Activated CD4-positive, alpha-beta memory T cell treated with anti-CD3 and anti-CD28 coated beads, Interleukin-2, amount 10 ng/mL, durations not matched to agents 7 days and 5 days (primary cell): ENCODE measurements at places on chromosomes 4 and X. TPM values are rescaled to one million over a fixed set of nuclear protein-coding genes. Genes with fewer than 3 reads are reported as not detected.

ETDA gene
- not detected for total RNA-seq

HSFX2 gene
- not detected for total RNA-seq

MRPL1 gene
- total RNA-seq, result 25.4 TPM

KLB gene
- total RNA-seq, result not detected

DNA sequence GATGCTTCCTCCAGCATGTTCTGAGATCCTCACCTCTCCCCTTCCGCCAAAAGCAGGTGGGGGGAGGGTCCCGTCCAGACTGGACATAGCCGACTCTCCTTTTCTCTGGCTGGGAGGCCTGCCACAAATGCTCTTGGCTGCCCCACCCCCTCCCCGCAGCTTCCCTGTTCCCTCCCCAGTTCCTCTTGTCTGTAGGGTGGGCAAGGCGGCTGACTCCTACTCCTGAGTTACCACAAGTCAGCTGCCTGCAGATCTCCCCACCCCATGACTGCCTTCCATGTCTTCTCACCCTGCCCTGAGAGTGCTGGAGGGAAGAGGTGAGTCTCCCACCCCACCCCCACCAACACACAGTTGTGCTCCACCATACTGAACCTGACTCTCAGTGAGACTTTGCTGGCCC, 2.9 kb downstream of the ATP6AP1 start:
- H3K4me3 ChIP-seq, result no peak overlapping the region
- no peak overlapping the region for H3K27ac ChIP-seq
- H3K36me3 ChIP-seq, result peaks cover 26% of the 10 kb centered on the region
- peaks cover 24% of the 10 kb centered on the region for H3K4me1 ChIP-seq

GRCh38 chr4:8197521-8197920, 1.6 kb upstream of the SH3TC1 start:
- no peak overlapping the region for H3K27ac ChIP-seq
- peaks cover 37% of the 10 kb centered on the region for H3K4me1 ChIP-seq
- no peaks in the 10 kb centered on the region for H3K27me3 ChIP-seq
- H3K4me3 ChIP-seq, result no peak overlapping the region
- DNase-seq, result no peak
- no peaks in the 10 kb centered on the region for H3K36me3 ChIP-seq

DNA sequence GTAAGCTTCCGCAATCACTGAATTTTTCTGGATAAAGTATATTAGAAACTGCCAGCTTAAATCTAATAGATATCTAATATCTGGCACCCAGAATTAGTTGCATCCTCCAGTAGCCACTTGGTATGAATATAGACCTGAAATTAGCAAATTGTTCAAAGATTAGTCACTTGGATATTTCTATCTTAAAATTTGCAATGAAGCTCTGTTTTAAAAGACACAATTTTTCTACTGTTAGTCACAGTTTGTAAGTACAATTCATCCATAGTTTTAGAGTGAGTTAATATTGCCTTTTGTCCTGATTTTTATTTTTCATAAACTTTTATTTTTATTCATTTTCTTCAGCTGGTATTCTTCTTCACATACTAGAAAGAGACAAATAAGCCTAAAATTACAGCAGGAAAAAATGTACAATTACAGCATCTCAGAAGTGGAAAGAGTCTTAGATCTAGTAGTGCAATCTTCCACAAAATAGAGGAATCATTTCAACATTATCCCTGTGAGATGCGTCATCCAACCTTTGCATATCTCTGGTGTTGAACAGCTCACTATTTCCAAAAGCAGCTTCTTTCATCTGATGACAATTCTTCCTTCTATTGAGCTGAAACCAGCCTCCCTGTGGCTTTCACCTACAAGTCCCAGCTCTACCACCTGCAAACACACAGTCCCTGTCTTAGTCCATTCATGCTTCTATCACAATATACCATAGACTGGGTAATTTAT, 190.0 kb upstream of the AR start:
- no peaks in the 10 kb centered on the region for H3K4me1 ChIP-seq
- H3K27me3 ChIP-seq, result no peaks in the 10 kb centered on the region
- no peak overlapping the region for H3K27ac ChIP-seq
- no peaks in the 10 kb centered on the region for H3K36me3 ChIP-seq

DNA sequence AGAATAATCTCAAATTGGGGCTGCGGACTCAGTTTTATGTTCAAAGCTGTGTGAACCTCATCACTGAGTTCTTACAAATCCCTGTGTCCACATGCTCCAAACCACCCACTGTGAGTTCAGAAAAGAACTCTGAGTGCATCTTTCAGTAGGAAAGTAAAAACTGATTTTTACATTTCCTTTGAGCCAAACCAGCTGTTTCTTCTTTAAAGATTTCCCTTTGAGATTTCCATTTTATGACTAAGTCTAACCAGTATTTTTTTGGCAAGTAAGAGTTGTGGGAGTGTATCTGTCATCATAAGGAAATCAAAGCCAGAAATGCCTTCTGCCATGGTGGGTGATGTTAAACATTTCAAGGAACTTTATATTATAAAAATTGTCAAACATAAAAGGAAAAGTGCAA, 100.0 kb downstream of the TET2 start:
- H3K27ac ChIP-seq, result no peak overlapping the region
- peaks cover 32% of the 10 kb centered on the region for H3K36me3 ChIP-seq
- no peaks in the 10 kb centered on the region for H3K4me1 ChIP-seq
- H3K4me3 ChIP-seq, result no peak overlapping the region
- DNase-seq, result no peak
- H3K27me3 ChIP-seq, result no peaks in the 10 kb centered on the region

- H3K4me1 ChIP-seq, result peaks cover 43% of the 10 kb centered on the region
- H3K36me3 ChIP-seq, result peaks cover 23% of the 10 kb centered on the region
- H3K4me3 ChIP-seq, result peak overlapping the region; percentile 100
- no peaks in the 10 kb centered on the region for H3K27me3 ChIP-seq
- H3K27ac ChIP-seq, result peak overlapping the region; percentile 95
- no peak for DNase-seq
Measured at GRCh38 chr4:184734758-184735157, 862 bp upstream of the CENPU start.

- H3K36me3 ChIP-seq, result peaks cover 21% of the 10 kb centered on the region
- peaks cover 72% of the 10 kb centered on the region for H3K4me1 ChIP-seq
- no peak overlapping the region for H3K4me3 ChIP-seq
- no peaks in the 10 kb centered on the region for H3K27me3 ChIP-seq
Measured at GRCh38 chr4:142358656-142359055, 487.4 kb downstream of the INPP4B start.

GRCh38 chr4:60365176-60365575, 835.0 kb upstream of the ADGRL3 start:
- H3K36me3 ChIP-seq, result no peaks in the 10 kb centered on the region
- H3K27me3 ChIP-seq, result no peaks in the 10 kb centered on the region
- no peak overlapping the region for H3K27ac ChIP-seq
- H3K4me1 ChIP-seq, result no peaks in the 10 kb centered on the region

DNA sequence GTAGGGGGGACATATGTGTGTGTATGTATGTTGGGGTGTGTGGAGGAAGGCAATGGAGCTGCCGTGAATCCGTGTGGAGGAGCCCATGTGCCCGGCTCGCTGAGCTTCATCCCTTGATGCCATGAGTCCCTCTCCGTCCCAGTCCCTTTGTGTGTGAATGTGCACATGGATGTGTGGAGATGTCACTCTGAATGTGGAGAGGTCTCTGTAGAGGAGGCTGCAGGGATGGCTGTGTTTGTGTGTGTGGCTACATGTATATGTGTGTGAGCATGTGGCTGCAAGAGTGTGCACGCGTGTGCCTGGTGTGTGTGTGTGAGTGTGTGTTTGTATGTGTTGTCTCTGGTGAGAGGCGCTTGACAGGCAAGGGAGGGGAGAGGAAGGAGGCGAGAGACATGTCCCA, 1.3 kb downstream of the DLG3 start:
- peaks cover 4% of the 10 kb centered on the region for H3K4me1 ChIP-seq
- H3K4me3 ChIP-seq, result no peak overlapping the region
- H3K27ac ChIP-seq, result no peak overlapping the region
- DNase-seq, result no peak

DNA sequence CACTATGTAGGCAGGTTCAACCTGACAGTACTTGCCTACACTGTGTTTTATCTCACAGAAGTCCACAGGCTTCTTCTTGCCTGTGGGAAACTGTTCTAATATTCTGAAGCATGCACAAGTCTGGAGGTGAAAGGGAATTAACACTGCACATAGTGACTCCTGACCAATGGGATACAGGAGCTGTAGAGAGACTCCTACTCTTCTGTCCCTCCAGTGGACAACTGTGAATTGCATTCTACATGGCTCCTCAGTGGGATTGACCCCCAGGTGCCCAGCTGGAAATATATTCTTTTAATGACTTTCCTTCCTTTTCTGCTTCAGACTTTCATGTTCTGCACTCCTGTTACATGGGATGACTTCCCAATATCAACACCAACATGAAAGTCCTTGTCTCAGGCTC, 8.2 kb upstream of the YIPF6 start:
- DNase-seq, result no peak
- no peak overlapping the region for H3K27ac ChIP-seq
- no peaks in the 10 kb centered on the region for H3K36me3 ChIP-seq
- peaks cover 1% of the 10 kb centered on the region for H3K27me3 ChIP-seq
- peaks cover 3% of the 10 kb centered on the region for H3K4me1 ChIP-seq
- H3K4me3 ChIP-seq, result no peak overlapping the region

GRCh38 chr4:83552924-83553323, 17.0 kb downstream of the GPAT3 start:
- peaks cover 70% of the 10 kb centered on the region for H3K4me1 ChIP-seq
- H3K27ac ChIP-seq, result peak overlapping the region; percentile 76
- H3K4me3 ChIP-seq, result no peak overlapping the region
- peaks cover 10% of the 10 kb centered on the region for H3K36me3 ChIP-seq
- H3K27me3 ChIP-seq, result no peaks in the 10 kb centered on the region

GRCh38 chrX:18898492-18898891, 85.4 kb downstream of the PHKA2 start:
- no peaks in the 10 kb centered on the region for H3K4me1 ChIP-seq
- H3K4me3 ChIP-seq, result no peak overlapping the region
- no peak for DNase-seq
- H3K27ac ChIP-seq, result no peak overlapping the region
- no peaks in the 10 kb centered on the region for H3K27me3 ChIP-seq

GRCh38 chrX:17836830-17837229, 24.3 kb downstream of the RAI2 start:
- peaks cover 2% of the 10 kb centered on the region for H3K27me3 ChIP-seq
- no peaks in the 10 kb centered on the region for H3K36me3 ChIP-seq
- no peak overlapping the region for H3K4me3 ChIP-seq
- no peak for DNase-seq
- H3K27ac ChIP-seq, result no peak overlapping the region
- H3K4me1 ChIP-seq, result no peaks in the 10 kb centered on the region
